Activated naive CD8-positive, alpha-beta T cell treated with anti-CD3 and anti-CD28 coated beads for 36 hours (primary cell): ENCODE measurements at places on chromosomes 16 and 17.

- DNase-seq: no peak
Observed at GRCh38 chr16:28534542-28535373, 4.0 kb downstream of the NUPR1 start.

- DNase-seq: no peak
Observed at GRCh38 chr17:56717471-56717870, 116.2 kb downstream of the C17orf67 start.

DNA sequence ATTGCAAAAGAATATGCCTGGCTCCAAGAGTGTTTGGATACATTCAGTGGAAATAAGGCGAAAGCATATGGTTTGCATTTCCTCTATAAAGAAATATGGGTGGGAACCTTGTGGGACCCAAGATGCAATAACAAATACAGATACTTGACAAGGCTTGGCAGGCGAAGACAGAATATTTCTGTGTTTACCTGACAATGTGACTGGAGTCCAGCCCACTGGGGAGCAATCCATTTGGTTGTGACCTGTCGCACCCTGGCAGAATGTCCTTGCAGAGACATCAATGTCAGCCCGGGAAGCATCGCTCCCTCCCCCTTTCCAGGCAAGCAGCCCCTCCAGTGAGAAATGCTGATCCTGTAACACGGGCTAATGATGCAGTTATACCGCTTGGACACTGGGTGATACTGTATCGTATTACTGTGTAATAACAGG is 296.6 kb downstream of the MAF start:
- no peak for DNase-seq

- DNase-seq: no peak
Observed at GRCh38 chr17:65627891-65628643, 66.6 kb upstream of the AXIN2 start.

DNA sequence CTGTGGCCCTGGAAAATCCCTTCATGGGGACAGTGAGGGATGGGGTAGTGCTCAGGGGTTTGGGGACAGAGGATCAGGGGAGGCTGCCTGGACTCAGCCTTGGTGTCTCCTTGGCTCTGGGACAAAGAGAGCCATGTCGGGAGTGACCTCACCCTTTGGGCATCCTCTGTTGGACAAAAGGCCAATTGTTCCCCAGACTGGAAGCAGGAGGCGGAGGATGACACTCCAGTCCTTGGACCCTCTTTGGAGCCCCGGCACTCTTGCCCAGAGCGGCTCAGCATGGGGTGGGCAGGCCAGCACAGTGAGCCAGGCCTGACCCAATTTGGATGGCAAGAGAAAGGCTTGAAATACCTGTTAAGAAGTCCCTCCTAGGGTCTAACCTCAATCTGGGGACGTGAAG is 39.4 kb upstream of the PHB1 start:
- no peak for DNase-seq

- DNase-seq: no peak
Observed at GRCh38 chr17:64537488-64537887, 30.7 kb downstream of the CEP95 start.
